ENCODE measurements at places on chromosomes 2 and 18.

DNA sequence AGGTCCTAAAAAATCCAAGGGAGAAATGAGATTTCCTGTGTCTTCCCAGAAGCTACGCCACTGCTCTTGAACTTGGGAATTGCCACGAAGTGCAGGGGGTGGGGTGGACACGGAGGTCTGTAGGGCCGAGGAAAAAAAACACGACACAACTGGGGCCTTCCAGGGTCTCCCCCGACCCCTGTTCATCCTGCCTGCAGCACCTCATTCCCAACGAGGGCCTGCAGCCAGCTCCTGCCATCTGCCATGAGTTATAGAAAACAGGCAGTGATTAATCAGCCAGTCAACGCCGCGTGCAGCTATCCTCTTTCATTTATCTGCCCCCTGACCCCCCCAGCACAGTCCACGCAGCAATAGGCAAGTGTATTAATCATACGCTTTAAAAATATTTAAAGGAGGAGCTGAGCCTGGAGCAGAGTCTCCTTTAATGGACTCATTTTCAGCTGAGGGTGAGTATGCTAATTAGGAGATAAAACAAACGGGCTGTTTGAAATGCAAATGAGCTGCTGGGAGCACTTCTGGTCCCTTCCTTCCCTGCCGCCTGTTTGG lies 209.9 kb downstream of the TFCP2L1 start:
- peak; percentile 24 for DNase-seq

GRCh38 chr2:65487404-65487803 lies 55.0 kb upstream of the SPRED2 start:
- no peak for DNase-seq

DNA sequence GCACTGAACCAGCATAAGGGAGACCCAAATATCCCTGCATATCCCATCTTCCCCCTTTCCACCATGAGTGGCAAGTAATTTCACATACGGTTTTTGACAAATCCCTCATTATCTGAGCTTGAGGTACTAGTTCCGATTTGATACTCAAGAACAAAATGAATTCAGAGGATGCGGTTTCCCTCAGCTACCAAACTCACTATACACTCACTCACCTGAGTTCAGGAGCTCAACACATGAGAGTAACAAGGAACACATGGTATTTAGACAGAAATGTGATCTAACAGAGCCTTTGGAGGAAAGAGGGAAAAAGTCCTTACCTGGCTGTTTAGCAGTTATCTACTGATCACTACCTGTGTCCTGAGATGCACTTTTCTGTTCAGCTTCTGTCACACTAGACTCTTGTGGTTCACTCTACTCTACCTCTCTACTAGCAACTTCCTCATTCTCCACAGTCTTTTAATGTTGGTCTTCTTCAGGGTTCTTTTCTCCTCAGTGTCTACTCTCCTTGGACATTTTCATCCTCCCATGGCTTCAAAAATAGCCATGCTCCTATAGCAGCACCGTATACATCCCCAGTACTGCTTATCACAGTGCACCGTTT lies 25.1 kb downstream of the ASXL2 start:
- no peak for DNase-seq

DNA sequence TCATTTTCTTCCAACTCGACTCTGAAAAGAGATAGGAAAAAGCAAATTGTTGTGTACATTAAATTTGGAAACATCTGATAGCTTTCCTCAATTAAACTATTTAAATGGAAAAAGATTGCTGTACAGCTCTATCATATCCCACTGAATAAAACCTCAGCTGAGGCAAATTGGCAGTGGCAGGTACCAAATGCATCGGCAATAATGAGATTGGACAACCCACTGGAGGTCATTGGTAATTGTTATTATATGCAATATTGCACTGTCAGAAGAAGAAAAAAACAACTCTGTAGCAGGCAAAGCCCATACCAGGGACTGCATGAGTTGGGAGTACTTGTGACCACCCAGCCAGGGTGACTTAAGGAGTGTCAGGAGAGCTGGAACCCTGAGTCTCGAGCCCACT lies 291.6 kb upstream of the SKOR2 start:
- no peak for DNase-seq

DNA sequence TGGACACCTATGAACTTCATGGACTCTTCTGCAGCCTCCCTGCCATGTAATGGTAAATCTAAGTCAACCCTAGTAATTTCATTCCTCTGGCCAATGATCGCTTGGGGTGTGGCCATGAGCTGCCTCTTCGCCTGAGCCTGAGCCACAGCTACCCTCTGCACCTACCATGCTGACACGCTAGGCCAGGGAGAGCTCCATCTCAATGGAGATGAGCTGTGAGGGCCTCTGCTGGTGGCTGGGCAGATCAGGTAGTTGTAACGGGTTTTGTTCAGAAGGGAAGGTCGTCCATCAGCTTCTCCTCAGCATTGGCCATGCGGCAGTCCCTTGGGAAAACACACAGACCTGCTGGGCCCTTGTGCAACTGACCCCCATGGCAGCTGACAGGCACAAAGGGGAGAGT lies 24.4 kb downstream of the MPHOSPH10 start:
- DNase-seq = no peak

- DNase-seq = no peak
Observed at GRCh38 chr2:231093933-231094332, 30.9 kb downstream of the HTR2B start.

GRCh38 chr2:73652348-73652747 lies 10.1 kb upstream of the NAT8 start:
- no peak for DNase-seq

- no peak for DNase-seq
Observed at GRCh38 chr18:62097698-62098097, 89.2 kb downstream of the PIGN start.

DNA sequence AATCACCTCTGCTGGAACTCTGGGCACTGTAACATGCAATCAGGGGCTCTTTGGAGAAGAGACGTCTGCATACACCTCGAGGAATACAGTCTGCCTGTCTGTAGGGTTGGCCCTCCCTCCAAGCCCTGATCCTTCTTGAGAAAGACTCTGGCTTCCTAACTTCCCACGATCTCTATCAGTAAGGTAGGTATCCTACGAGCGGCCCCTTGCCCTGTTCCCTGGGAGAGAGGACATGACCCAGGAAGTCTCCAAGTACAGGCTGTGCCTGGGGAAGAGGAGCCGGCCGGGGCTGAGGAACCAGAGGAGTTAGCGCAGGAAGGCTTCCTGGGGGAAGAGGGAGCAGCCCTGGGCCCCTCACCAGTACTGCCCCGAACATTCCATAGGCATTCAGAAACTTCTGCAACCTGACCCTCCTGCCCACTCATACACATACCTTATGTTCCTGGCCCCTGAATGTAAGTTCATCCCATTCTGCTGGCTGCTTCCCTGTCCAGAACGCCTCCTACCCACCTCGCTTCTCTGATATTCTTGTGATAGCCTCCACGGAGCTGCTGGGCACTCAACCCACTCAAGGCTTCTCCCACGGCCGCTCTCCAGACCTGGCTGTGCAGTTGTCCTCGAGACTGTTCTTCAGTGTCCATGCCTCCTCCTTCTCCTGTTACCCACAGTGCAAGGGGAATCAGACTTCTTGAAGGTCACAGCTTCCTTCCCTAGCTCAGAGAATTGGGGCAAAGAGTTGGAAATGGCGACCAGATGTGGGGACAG lies 116.1 kb downstream of the CYP26B1 start:
- DNase-seq = no peak

DNA sequence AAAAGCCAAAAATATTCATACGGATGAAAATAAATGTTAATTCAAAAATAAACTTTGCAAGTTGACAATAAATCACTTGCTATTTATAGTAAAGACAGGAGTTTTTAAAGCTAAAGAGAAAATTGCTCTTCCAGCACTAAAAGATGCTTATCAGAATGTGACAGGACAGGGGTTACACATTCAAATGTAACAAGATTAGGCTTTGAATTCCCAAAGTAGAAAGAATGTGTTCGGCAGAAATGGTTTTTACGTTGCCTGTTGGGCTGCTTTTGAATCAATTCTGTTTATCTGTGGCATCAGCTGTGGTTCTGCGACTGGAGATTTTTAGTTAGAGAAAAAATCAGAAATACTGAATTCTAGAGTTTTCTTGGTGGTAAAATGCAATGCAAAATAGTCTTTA lies 669.4 kb downstream of the CPS1 start:
- no peak for DNase-seq

DNA sequence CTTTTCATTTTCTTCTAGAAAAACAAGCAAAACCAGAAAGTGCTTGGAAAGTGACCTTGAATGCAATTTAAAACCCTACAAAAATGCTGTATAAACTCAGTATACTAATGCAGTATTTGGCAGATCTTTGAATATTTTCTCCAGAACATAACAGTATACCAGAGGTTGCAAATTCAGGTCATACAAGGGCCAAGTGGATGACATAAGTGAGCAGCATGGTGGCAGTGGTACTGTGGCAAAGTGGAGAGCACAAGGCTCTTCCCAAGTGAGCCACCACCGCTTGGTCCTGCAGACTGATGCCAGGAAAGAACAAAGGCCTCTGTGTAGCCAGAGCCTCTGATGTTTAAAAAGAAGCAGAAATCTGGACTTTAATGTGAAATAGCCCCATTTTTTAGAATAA lies 33.1 kb downstream of the METTL4 start:
- no peak for DNase-seq

GRCh38 chr18:40921845-40922629 lies 1033.0 kb upstream of the PIK3C3 start:
- DNase-seq = no peak

DNA sequence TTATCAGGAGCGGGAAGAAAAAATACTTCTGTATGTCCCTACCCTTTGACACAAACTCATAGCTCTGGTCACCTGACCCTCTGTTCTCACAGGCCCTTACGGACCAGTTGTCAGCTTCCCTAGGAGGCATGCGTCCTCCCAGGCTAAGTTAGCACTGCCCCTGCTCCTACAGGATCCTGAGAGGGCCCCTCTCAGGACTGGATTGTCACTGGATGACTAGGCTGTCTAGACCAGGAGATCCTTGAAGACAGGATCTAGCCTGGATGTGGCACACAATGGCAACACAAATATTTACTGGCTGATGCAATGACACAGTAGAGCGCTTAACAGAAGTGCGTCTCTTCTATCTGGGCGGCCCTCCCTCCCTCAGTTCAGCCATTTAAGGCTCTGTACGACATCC lies 7.7 kb downstream of the FAM228A start:
- DNase-seq = no peak

GRCh38 chr2:217810260-217810659 lies 192.5 kb downstream of the TNS1 start:
- no peak for DNase-seq

- no peak for DNase-seq
Observed at GRCh38 chr2:216761133-216761532, 65.8 kb upstream of the IGFBP5 start.

DNA sequence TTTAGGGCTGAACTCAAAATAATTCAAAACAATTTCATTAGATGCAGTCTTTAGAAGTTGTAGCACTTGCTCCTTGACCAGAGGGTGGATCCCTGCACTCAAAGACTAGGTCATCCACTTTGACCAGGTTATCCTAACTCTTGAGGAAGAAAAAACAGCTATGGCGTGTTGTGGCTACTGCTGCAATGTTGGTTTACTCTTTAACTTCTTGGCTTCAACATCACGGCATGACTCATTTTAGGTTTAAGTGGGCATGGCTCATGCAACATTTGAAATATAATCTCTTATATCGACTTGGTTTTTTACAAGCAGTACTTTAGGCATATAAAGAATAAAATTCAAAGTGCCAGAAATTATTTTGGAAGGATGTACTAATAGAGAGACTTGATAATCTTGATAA lies 35.4 kb downstream of the ANKRD29 start:
- DNase-seq = no peak

DNA sequence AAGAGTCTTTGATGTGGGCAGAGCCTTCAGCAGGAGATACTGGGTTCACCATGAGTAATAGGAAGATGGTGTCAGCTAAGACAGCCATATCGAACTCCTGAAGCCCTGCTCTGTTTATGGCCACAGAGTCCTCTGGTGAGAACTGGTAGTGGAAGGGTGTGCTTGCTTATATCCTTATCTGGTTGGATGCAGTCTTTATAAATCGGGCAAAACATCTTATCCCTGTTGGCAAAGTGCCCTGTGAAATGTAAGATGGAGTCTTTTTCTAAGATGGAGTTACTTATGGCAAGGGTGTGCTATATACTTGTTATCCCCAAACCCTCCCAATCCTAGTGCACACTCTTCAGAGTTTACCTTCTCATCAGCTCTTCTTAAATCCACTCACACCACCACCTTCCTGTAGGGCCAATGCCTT lies 190.8 kb upstream of the PARD3B start:
- no peak for DNase-seq

GRCh38 chr2:44943693-44944101 lies 2.2 kb downstream of the SIX3 start:
- no peak for DNase-seq

DNA sequence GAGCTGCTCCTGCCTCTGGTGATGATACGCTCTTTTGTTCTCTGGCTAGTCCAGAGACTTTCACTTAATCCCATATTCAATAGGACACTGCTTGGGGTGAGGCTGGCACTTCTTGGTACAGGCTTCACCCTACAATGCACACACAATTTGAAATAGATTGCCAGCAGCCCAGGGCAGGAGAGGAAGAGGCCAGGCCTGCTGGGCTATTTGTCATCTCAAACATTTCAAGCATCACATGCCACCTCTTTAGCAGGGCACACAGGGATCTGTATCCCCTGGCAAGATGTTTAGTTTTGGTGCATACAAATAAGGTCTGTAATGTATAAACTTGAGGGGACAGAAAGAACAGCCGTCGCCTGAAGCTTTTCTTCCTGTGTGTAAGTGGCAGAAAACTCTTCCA lies 120.4 kb downstream of the CHST9 start:
- no peak for DNase-seq

GRCh38 chr2:235467588-235467987 lies 26.3 kb upstream of the AGAP1 start:
- no peak for DNase-seq

- DNase-seq = no peak
Observed at GRCh38 chr2:237154884-237155851, 69.5 kb downstream of the COPS8 start.

- DNase-seq = no peak
Observed at GRCh38 chr2:26711457-26712161, 19.1 kb downstream of the KCNK3 start.

DNA sequence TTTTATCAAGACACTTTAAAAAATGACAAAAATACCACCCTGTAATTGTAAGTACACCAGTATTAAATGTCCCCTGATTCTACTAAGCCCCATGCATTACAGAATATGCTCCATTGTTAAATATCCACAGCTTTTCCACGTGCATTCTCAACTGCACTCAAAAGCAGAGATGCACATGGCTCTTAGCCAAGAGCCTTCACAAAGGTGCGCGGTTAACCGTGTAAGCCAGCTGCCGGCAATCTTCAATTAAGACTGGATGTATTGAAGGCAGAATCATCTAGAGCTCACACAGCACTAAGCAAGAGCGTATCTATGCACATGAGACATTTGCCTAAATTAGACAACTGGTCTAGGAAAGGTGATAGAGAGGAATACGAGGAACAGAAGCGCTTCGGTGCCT lies 278.3 kb downstream of the NAPG start:
- DNase-seq = no peak

- DNase-seq = no peak
Observed at GRCh38 chr2:8576525-8577167, 105.2 kb upstream of the ID2 start.

GRCh38 chr2:191970867-191971266 lies 124.0 kb upstream of the CAVIN2 start:
- no peak for DNase-seq

- no peak for DNase-seq
Observed at GRCh38 chr2:201466050-201466675, 14.6 kb downstream of the STRADB start.

- no peak for DNase-seq
Observed at GRCh38 chr2:131493199-131493968, 1.2 kb upstream of the MZT2A start.

GRCh38 chr2:50125246-50125645 lies 906.7 kb downstream of the NRXN1 start:
- DNase-seq = no peak

Data from NCI-H1930 (cell line).